ENCODE measurements at places on chromosomes 2 and 18. TPM values are rescaled to one million over a fixed set of nuclear protein-coding genes. Genes with fewer than 3 reads are reported as not detected.

Gene SAG
- total RNA-seq, result not detected

DNA sequence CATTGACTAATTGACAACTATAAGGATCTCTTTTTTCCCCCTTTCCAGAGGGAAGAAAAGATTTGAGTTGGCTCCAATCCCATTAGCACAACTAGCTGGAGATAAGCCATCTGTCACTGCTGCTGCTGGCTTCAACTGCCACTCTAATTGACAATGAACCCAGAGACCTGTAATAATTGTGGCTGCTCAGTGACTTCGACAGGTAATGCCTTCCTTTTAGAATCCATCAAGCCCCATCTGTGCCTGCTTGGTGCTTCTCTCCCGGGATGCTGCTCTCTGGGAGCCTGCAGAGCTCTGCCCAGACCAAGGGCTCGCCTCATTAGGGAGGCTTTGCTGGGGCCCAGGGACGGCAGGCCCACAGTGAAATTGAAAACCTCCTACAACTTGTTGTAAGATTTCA lies 376.7 kb upstream of the SOX11 start:
- H3K4me1 ChIP-seq, result no peaks in the 10 kb centered on the region
- no peak overlapping the region for H3K27ac ChIP-seq
- H3K36me3 ChIP-seq, result 0 out of 2 replicates have a peak, but pooled peaks cover 4% of the 10 kb centered on the region
- no peak for DNase-seq

- H3K4me1 ChIP-seq, result no peaks in the 10 kb centered on the region
- DNase-seq, result peak; percentile 13
- no peak overlapping the region for H3K27ac ChIP-seq
- H3K27me3 ChIP-seq, result no peaks in the 10 kb centered on the region
- no peak overlapping the region for H3K4me3 ChIP-seq
Observed at GRCh38 chr2:190511104-190511503, 23.4 kb downstream of the NEMP2 start.

Gene SMYD5
- 19.3 TPM for total RNA-seq

DNA sequence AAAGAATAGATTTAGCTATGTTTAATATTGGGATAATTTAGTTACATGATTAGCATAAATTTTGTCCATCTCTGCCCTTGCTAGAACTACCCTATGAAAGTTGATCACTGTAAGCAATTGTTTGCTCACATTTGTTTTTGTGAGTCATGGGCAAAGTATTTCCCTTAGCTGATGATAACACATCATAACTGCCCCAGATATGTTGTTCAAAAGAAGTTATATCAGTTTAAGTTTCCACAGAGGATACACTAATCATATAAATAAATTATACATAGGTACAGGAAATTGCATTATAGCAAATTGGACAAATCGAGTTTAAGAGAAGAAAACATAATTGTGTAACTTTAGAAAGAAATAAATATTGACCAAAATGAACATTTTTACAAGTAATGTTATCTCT lies 223.2 kb upstream of the PIK3C3 start:
- H3K4me3 ChIP-seq, result no peak overlapping the region
- no peaks in the 10 kb centered on the region for H3K36me3 ChIP-seq
- no peak for DNase-seq
- H3K27ac ChIP-seq, result no peak overlapping the region
- 0 out of 2 replicates have a peak, but pooled peaks cover 5% of the 10 kb centered on the region for H3K4me1 ChIP-seq
- no peaks in the 10 kb centered on the region for H3K27me3 ChIP-seq

DNA sequence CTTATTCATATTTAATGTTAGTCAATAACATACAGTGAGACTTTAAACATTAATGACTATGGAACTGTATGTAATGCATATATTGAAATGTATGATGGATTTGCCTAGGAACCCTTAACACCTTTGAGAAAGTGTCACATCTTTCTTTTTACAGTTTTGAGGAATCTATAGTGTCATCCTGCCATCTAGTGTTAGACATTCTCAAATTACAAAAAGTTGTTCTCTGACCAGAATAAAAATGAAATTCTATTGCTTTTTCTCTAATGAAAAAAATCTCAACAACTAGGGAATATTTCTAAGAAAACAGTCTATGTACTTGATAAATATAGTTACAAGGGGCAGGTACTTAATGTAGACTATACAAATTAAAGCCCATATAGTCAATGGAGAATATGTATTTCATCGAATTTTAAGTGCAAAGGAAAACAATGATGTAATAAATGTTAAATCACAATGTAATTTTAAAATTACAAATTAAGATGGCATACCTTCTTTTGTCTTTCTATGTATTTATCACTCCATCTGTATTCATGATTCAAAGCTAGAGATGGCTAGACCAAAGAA lies 5.1 kb upstream of the CALCRL start:
- H3K27ac ChIP-seq, result no peak overlapping the region
- peaks cover 5% of the 10 kb centered on the region for H3K27me3 ChIP-seq
- no peak for DNase-seq

GRCh38 chr2:110866466-110866865 lies 134.1 kb downstream of the ACOXL start:
- H3K4me3 ChIP-seq, result no peak overlapping the region
- H3K27me3 ChIP-seq, result peaks cover 39% of the 10 kb centered on the region
- H3K27ac ChIP-seq, result no peak overlapping the region
- H3K4me1 ChIP-seq, result peaks cover 14% of the 10 kb centered on the region

GRCh38 chr2:21096458-21096857 lies 27.3 kb upstream of the TDRD15 start:
- no peaks in the 10 kb centered on the region for H3K4me1 ChIP-seq
- 0 out of 2 replicates have a peak, but pooled peaks cover 4% of the 10 kb centered on the region for H3K36me3 ChIP-seq
- no peak overlapping the region for H3K4me3 ChIP-seq
- no peak for DNase-seq

GRCh38 chr2:213261237-213261636 lies 23.0 kb upstream of the SPAG16 start:
- H3K27ac ChIP-seq, result no peak overlapping the region
- no peaks in the 10 kb centered on the region for H3K27me3 ChIP-seq
- no peak for DNase-seq
- no peaks in the 10 kb centered on the region for H3K36me3 ChIP-seq
- no peak overlapping the region for H3K4me3 ChIP-seq

Gene HOXD4
- total RNA-seq, result 0.40 TPM

Gene SH2D6
- not detected for total RNA-seq

Gene TXNDC2
- total RNA-seq, result 0.14 TPM

GRCh38 chr2:230886206-230886605 lies 21.5 kb downstream of the ITM2C start:
- no peaks in the 10 kb centered on the region for H3K4me1 ChIP-seq
- peaks cover 15% of the 10 kb centered on the region for H3K27me3 ChIP-seq
- no peaks in the 10 kb centered on the region for H3K36me3 ChIP-seq
- H3K4me3 ChIP-seq, result no peak overlapping the region

- H3K27me3 ChIP-seq, result peaks cover 7% of the 10 kb centered on the region
- H3K27ac ChIP-seq, result 0 out of 2 replicates have a peak overlapping the region, but pooled peaks have one; percentile 26
- peaks cover 36% of the 10 kb centered on the region for H3K4me1 ChIP-seq
- no peak for DNase-seq
Observed at GRCh38 chr2:207533461-207534008, 3.8 kb downstream of the CREB1 start.

Gene ZNF513
- total RNA-seq, result 12.6 TPM

- no peaks in the 10 kb centered on the region for H3K27me3 ChIP-seq
- H3K4me3 ChIP-seq, result no peak overlapping the region
- no peak for DNase-seq
- no peak overlapping the region for H3K27ac ChIP-seq
Observed at GRCh38 chr2:199392363-199392762, 65.4 kb downstream of the SATB2 start.

GRCh38 chr18:30280861-30281470 lies 761.6 kb downstream of the DSC3 start:
- no peaks in the 10 kb centered on the region for H3K27me3 ChIP-seq
- H3K36me3 ChIP-seq, result no peaks in the 10 kb centered on the region
- H3K27ac ChIP-seq, result no peak overlapping the region
- peak overlapping the region; percentile 49 for H3K4me3 ChIP-seq
- peaks cover 18% of the 10 kb centered on the region for H3K4me1 ChIP-seq

- no peak for DNase-seq
- H3K36me3 ChIP-seq, result no peaks in the 10 kb centered on the region
- H3K27ac ChIP-seq, result no peak overlapping the region
- no peak overlapping the region for H3K4me3 ChIP-seq
- H3K4me1 ChIP-seq, result peaks cover 15% of the 10 kb centered on the region
- H3K27me3 ChIP-seq, result peaks cover 10% of the 10 kb centered on the region
Observed at GRCh38 chr18:23998018-23998417, 16.5 kb upstream of the TTC39C start.

DNA sequence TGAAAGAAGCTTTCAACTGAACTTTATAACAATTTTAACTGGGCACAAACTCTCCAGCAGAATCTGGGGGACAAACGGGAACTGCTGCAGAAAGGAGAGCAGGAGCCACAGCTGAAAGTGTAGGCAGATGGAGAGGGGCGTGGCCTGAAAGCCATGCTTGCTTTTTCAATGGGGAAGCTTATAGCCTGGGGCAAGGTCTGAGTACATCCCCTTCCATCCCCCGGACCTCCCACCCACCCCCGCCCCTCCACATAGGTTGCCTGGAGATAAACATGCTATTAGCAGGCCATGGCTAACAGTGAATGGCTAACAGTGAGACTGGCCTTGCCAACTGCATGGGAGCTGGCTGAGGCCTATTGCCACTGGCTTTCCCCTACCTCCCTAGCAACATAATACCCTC lies 317.9 kb upstream of the TANK start:
- H3K36me3 ChIP-seq, result peaks cover 12% of the 10 kb centered on the region
- H3K4me3 ChIP-seq, result no peak overlapping the region
- peaks cover 1% of the 10 kb centered on the region for H3K27me3 ChIP-seq
- H3K4me1 ChIP-seq, result peaks cover 25% of the 10 kb centered on the region
- H3K27ac ChIP-seq, result no peak overlapping the region

Measured in HFFc6 (cell line).